ENCODE measurements at places on chromosomes 4 and X.

DNA sequence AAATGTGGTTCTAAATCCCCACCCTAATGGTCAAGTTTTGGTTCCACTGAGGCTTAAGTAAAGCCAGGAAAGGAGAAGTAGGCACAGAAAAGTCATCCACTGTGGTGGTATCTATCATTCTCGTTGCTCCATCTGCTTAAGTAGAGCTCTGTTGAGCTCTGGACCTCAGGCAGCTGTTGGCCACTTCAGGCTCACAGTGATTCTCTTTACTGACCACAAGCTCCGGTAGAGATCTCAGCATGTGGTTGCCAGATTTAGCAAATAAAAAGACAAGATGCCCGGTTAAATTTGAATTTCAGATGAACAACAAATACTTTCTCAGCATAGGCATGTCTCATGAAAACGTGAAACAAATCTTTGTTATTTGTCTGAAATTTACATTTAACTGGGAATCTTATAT is 132.3 kb upstream of the PTCHD1 start:
- DNase-seq = no peak

DNA sequence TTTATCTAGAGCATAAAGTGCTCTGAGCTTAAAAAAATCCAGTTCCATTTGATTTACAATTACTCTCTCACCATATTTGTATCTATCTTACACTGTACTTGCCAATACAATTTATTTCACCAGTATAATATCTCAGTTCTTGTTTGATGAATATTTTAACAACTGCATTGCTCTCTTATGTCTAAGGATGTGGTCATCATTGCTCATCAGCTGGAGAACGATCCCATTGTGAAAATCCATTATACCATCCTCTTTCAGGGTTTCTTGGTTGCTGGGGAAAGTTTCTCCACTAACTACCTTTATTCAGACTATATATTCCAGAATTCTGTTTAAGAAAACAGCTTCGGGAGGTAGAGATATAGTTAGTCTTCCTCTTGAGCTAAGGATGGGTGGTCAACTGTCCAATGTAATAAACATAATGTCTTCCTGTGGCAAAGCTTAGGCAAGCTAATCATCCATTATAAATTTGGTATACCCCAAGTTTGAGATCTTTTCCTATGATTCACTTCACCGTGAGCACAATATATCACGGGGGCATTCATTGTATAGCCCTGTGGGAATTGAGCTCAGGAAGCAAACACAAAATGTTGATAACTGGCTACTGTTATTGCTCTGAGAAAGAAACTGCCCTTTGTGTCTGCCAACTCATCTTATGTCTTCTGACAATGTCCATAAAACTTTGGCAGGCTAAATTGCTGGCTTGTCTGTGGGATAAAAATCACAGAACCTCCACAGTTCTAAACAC is 2361.9 kb downstream of the ARAP2 start:
- no peak for DNase-seq

GRCh38 chr4:86481440-86481839 is 112.7 kb upstream of the PTPN13 start:
- no peak for DNase-seq

- no peak for DNase-seq
Measured at GRCh38 chr4:170716868-170717267, 627.1 kb upstream of the AADAT start.

DNA sequence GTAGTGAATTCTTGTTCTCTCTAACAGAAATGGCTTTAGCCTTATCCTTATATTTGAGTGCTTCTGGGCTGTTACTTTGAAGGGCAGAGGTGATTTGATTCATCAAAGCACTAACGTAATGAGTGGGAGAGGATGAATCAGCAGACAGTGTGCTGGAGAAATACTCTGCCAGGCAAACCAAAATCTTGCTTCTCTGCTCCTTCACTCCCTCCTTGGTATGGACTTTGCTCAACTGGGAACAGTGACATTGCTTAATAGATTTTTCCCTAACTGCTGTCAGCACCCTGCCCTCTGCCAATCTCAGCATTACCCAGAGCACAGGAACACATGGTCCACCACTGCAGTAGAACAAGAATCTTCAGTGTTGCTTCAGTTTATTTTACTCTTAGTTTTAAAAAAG is 56.0 kb downstream of the PDLIM5 start:
- no peak for DNase-seq

DNA sequence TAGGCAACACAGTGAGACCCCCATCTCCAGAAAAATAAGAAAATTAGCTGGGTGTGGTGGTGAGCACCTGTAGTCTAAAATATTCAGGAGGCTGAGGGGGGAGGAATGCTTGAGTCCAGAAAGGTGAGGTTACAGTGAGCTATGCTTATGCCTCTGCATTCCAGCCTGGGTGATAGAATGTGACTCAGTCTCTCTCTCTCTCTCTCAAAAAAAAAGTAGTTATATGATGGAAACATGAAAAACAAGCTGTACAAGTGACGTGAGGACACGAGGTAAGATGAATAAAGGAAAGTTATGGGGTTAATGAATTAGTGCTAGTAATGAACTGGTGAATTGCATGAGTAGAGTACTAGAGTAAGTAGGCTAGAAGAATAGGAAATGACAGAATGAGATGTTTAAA is 21.8 kb upstream of the CAMK2D start:
- no peak for DNase-seq

DNA sequence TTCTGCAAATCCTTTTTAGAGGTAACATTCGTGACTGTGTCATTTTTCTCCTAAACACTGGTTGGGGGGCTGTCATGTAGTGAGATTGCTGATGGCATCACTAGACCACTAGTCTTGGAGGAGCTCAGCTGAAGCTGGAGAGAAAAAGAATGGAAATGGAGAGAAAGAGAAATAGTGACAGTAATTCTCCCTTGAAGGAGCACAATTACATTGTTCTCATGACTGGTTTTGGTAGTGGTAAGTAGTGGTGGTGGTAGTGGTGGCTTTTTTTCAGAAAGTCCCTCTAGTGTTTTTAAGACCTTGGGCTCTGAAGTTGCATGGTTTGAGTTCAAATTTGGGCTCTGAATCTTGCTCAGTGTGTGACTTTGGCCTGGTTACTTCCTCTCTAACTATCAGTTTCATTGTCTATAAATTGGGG is 99.8 kb downstream of the LARP7 start:
- DNase-seq = no peak

GRCh38 chr4:86032476-86033022 is 327.3 kb downstream of the MAPK10 start:
- DNase-seq = no peak

DNA sequence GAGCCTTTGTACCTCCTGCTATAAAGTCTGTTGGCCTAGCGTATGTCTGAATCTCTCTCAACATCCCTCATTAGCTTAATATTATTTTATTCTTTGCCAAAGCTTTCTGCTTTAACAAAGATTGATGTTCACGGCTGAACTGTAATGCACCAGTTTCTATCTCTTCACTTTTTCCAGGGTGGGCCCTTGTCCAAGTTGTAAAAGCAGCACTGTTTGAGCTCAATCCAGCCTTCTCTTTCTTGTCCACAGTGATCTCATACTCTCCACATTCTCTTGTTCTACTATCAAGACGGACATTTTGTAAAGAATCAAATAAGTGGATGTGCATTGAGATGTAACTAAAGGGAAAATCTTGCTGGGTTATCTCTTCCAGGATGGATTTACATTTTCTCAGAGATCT is 34.4 kb upstream of the RTL3 start:
- DNase-seq = no peak

GRCh38 chr4:93633721-93634120 is 194.8 kb upstream of the ATOH1 start:
- no peak for DNase-seq

DNA sequence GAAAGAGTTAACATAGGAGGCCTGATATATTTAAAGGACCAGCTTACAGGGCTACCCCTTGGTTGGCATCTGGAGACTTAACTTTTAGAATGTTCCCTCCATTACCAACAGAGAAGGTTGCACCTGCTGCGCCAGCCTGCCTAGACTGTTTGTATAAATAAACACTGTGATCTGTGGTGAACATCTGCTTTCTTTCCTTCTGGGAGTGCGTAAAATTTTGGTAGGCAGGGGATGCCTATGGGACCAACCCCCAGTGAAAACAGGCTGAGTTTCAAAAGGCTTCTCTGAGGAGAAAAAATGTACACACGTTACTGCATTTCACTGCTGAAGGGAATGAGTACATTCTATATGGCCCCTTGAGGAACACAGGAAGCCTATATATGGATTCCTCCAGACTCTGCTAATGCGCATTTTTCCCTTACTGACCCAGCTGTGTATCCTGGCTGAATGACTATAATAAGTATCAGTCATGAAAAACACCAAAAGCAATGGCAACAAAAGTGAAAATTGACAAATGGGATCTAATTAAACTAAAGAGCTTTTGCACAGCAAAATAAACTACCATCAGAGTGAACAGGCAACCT is 13.8 kb downstream of the CENPC start:
- DNase-seq = no peak

Data from stimulated activated CD4-positive, alpha-beta T cell treated with anti-CD3 and anti-CD28 coated beads, Interleukin-2, amount 100 ng/mL, for 24 hours (primary cell).